Activated T-cell treated with anti-CD3 and anti-CD28 coated beads for 1 hour (primary cell): ENCODE measurements at places on chromosomes 12 and 14.

DNA sequence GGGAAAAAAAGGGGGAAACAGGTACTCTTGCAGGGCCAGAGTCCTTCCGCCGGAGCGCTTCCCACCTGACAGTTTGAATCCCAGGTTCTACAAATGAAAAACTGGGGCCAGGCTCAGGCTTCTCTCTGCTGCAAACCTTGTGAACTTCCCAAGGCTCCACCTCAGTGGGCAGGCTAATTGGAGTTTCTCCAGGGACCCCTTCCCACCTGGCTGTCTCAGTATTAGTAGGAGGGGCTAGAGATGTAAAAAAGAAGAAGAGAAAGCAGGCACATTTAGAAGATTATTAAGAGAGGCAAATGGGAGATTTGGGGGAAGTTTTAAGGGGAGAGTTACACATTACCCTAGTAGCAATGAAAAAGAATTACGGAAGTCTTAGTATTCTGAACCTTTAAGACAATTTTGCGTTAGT, 20.0 kb upstream of the CLEC2D start:
- DNase-seq, result no peak

DNA sequence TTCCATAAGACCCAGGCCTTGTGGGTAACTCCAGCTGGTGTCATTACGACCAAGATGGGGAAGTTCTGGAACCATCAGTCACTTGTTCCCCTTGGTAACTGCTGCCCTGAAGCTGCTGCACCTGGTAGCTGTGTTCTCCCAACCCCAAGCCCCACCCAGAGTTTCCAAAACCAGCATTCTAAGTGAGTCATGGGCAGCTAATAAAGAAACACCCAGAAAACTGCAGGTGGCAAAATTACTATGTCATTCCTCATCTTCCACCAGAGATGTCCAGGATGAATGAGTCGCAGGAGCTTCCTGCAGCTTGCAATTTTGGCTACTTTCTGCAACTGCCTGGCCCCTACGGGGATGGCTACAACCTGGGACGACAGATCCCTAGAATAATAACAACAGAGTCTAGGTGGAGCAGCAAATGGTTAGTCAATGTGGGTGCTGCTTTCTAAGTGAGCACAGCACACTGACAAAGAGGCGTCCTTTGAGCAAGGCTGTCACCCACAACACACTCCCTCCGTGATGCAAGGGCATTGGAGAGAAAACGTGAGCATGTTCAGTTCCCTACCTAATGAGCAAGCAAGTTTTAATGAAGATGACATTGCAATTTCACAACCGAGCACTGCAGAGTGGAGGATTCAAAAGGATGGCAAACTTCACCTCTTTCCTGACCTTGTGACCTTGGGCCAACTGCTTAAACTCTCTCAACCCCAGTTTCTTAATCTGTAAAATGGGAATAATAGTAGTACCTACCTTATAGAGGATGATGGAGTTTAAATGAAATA, 301.4 kb upstream of the NOS1 start:
- no peak for DNase-seq

DNA sequence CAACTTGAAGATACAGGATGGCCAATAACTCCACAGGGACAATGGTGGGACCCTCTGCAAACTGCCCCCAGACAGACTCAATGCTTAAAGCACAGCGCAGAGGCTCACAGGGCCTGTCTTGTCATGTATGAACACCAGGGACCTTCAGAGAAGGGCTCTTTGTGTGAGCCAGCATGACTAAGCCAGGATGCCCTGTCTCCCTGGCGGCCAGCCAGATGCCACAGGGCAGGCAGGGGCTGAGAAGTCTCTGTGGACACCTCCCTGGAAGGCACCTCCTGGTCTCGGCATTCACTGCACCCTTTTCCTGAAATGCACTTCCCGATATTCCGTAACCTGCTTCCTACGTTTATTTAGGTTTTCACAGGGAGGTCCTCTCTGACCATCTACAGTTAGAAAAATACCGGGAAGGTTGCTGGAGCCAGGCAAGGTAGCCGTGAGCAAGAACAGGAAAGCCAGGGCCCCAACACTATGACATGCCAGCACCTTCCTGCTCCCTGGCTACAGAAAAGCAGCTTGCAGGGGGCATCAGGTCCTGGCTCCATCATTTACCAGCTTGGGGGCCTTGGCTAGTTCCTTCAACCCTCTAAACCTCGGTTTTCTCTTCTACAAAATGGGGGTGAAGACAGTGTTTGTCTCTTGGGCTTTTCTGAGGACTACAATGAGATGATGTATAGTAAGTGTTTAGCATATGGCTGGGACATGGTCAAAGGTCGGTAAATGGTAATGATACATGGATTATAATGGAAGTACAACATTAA, 65.0 kb downstream of the PITPNM2 start:
- DNase-seq, result no peak

GRCh38 chr14:99737451-99737951, 53.4 kb downstream of the CYP46A1 start:
- no peak for DNase-seq

- DNase-seq, result no peak
These were observed 1.1 kb downstream of the CPNE6 start for GRCh38 chr14:24072436-24072835.

GRCh38 chr12:1488908-1489381, 105.4 kb downstream of the FBXL14 start:
- DNase-seq, result no peak

GRCh38 chr12:57816001-57816854, 2.3 kb downstream of the AVIL start:
- no peak for DNase-seq

DNA sequence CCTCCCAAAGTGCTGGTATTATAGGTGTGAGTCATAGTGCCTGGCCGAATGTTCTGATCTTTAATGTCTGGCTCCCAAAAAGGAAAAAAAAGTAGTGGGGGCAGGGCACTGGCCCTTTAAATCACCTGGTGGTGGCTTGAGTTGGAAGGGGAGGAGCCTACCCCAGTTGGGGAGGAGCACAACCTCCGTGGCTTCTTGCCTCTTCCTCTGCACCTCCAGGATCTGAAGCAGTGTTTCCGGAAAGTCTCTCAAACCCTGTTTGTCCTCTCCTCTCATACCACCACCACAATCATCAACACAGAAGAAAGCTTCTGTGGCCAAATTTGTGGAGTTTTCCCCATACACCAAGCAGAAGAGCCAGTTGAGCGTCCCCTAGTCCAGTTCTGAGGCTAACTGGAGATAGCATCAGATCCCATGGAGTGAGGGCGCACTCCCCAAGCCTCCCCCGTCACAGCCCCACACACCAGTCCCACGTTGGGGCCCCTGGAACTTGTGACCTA, 24.3 kb upstream of the RCOR1 start:
- DNase-seq, result peak; percentile 32

DNA sequence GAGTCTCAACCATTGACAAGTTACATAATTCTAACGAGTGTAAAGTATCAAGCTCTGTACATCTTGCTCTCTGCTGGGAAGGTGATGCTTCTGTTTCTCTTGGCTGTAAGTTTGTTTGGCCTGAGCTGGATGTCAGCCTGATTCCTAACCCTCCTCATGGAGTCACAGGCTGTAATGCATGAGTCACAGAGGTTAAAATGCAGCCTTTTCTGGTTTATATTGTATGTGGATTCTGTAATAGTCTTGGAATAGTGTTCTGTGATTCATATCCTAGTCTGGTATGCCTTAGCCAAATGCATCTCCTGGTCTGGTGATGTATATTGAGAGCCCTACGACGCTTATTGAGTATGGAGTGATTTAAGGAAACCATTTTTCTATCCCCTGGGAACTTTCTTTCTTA, 104.5 kb upstream of the FRMD6 start:
- DNase-seq, result no peak

DNA sequence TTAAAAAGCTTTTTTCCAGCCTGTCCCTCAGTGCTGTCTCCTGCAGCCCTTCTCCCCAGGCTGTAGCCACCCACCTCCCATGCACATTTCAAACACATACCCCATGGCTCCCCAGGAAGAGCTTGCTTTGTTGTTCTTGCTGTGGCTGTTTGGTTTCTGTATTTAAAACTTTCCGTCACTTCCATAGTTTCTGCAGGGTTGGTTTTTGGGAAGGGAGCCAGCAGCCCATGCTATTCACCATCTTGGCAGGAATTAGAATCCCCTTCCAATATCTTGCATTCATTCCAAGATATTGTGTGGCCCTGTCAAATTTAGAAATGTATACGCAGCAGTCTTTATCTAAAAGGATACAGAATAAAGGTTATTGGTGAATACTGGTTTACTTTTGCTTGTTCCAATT, 29.6 kb downstream of the CFAP251 start:
- no peak for DNase-seq

GRCh38 chr12:132527883-132528264, 37.9 kb downstream of the FBRSL1 start:
- no peak for DNase-seq

DNA sequence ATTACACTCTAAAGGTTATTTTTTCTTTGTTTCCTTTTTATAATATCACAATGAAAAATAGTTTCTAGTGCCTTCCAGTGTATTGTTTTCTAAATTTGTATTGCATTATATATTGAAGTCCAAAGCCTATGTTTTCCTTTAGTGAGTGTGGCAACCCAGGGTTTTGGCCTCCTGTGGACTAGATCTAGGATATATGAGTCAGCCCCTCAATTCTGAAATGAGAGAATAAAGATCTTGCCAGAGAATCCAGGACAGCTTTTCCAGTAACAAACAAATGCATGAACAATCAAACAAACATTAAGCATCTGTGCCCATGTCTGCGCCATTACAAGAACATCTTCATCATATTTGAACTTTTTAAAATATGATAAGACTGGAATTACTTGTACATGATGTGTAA, 70.7 kb upstream of the SSTR1 start:
- DNase-seq, result no peak

DNA sequence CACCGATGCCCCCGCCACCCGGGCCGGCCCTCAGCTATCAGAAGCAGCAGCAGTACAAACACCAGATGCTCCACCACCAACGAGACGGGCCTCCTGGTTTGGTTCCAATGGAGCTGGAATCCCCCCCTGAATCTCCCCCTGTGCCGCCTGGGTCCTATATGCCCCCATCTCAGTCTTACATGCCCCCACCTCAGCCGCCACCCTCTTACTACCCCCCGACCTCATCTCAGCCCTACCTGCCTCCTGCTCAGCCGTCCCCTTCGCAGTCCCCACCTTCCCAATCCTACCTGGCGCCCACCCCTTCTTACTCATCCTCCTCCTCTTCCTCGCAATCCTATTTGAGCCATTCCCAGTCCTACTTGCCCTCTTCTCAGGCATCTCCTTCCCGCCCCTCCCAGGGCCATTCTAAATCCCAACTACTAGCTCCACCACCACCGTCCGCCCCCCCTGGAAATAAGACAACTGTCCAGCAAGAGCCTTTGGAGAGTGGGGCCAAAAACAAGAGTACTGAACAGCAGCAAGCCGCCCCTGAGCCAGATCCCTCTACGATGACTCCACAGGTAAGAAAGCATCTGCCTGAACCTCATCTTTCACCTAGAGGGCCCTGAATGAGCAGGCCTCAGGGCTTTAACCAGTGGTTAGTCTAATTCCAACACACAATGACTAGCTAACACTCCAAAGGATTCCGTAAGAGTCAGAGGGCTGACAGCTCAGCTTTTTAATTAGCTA, 851 bp downstream of the YLPM1 start:
- peak; percentile 1 for DNase-seq

- DNase-seq, result no peak
These were observed 10.7 kb downstream of the CCDC196 start for GRCh38 chr14:66496911-66497310.

DNA sequence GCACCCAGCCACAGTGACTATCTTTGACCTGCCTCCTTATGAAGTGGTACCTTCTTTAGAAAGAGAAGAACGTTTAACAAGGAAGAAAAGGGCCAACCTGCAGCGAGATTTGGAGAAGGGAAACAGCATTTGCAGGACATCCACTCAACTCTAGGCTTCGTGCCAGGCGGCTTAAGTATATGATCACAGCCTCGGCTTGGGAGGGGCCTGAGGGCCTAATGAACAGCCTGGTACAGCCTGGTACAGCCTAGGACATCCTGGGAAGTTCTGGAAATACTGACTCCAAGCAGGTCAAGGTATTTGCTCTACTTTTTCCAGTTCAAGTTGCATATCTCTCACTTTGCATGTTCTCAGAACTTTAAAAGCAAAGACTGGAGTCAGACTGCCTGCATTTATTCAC, 16.1 kb downstream of the HCAR2 start:
- no peak for DNase-seq

GRCh38 chr12:72790273-72790672, 518.1 kb downstream of the TRHDE start:
- DNase-seq, result no peak

DNA sequence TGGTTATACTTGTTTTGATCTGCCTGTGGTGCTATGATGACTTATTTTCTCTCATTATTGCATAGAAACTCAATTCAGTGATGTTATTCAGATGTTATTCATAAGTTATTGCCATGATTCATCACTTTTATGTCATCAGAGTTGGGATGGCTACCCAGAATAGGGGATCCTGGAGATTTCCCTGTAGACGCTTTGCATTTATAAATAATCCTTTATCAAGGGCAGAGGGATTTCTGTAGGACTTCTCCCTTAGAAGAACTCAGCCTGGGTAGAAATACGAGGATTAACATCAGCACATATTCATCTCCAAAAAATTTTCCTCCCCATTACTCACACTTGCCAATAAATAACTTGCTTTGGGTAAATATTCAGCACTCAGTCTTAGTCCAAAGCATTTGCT, 4.9 kb downstream of the GPRC5A start:
- no peak for DNase-seq

- DNase-seq, result no peak
These were observed 174.3 kb downstream of the FOXN3 start for GRCh38 chr14:89242652-89243279.

GRCh38 chr12:12236896-12237295, 29.9 kb downstream of the LRP6 start:
- no peak for DNase-seq

GRCh38 chr14:104676694-104677511, 12.5 kb upstream of the INF2 start:
- DNase-seq, result no peak

- DNase-seq, result no peak
These were observed 71.7 kb upstream of the RIN3 start for GRCh38 chr14:92441751-92442504.

- DNase-seq, result no peak
These were observed 21.8 kb downstream of the VPS37B start for GRCh38 chr12:122874081-122874480.

DNA sequence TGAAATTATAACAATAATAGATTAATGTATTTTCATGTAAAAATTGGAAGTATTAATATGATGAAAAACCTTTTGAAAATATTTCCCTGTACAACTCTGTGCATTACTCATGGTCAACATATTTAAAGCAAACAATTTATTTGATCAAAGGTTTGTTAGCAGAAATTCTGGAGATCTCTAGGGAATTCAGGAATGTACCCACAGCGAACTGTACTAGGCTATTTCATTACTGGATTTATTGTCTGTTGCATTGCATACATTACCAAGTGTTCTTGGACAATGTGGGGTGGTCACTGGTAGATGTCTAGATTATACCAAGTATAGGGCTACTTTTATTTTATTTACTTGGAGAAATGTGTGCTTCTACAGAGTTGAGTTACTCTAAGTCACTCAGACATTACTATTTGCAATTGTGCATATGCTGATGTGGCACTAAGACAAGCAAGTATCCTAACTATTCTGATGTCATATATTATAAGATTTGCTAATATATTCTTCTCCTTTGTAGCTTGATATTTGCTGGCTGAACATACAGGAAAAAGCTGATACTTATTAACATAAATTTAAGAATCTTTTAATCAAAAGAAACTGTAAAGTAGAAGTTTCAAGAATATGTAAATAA, 323.3 kb downstream of the CCER1 start:
- no peak for DNase-seq
